ENCODE measurements at places on chromosomes 11 and 22.

DNA sequence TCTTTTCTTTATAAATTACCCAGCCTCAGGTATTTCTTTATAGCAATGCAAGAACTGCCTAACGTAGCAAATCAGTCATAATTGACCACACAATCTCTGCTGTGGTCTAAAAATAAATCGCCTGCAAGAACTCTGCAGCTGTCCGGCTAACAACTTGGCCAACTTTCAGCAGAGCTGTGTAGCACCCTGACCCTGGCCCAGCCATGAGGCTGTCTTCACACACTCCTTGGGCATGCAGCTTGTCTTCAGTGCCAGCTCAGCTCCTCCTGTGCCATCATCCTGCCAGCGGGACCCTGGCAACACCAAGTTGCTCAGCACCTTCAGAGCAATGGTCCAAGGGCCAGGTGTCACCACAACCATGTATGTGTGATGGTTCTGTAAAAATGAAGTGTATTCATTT, 355.6 kb downstream of the OPCML start:
- no peak for DNase-seq

DNA sequence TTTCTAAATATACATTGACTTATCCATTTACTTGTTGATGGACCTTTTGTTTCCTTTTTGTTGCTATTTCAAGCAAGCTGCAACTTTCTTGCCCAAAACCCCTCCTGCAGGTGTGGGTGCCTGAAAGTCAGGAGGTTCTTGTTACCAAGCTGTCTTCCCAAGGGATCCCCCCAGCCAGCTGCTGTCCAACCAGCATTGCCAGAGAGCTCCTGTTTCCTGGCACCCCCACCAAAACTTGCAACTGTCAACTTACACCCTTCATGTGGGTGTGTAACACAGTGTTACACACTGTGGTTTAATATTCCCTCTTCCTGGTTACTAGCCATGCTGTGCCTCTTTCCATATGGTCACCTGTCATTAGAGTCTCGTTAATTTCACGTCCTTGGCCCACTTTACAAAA, 1.6 kb upstream of the KRTAP5-1 start:
- DNase-seq: no peak

GRCh38 chr11:17387811-17388210, 648 bp downstream of the KCNJ11 start:
- DNase-seq: no peak

DNA sequence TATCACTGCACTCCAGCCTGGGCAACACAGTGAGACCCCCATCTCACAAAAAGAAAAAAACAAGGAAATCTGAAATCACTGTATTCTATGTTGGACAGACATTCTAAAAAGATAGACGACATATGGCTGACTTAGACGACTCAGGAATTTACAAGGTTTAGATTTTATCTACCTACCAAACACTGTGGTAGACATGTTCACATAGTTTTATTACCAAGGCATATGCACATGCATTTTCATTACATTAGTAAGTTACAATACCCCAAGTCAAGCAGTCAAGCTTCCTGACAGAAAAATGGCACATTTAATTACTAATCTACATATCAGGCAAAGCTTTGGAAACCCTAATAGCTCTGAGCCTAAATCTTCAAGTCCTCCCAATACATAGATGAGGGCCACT, 262.2 kb downstream of the TTC28 start:
- DNase-seq: no peak

DNA sequence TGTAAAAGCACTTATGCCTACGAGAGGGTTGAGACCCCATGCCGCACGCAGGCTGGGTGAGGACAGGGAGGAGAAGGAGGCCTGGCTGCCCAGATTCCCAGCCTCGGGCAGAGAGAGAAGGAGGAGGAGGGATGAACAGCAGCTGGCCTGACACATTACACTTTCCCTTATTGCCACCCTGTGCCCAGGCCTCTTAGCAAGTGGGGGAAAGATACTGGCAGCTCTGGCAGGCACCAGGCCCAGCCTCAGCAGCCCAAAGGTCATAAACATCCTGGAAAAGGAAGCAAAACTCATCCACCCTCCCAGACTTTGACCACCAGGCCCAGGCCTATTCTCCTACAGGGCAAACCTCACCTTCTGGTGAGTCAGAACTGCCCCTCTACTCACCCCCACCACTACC, 4.7 kb downstream of the PLAAT3 start:
- DNase-seq: no peak

DNA sequence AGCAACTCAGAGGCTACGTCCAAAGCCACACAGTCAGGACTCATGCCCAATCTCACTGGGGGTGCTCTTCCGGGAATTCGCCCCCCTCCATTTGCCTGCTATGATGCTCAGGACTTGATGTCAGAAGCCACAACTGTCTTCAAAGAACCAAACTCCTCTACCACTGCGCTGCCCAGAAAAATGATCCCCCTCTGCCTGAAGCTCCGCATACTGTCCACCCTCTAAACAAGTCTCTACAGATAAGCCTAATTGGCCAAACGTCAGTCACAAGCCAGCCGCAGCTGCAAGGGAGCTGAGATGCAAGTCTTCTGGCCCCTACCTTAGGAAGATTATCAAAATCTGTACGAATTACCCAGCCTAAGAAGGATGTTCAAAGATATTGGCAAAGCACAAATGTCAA, 294.6 kb downstream of the BUD13 start:
- no peak for DNase-seq

- DNase-seq: no peak
Observed at GRCh38 chr11:65894034-65894591, 3.6 kb downstream of the CCDC85B start.

DNA sequence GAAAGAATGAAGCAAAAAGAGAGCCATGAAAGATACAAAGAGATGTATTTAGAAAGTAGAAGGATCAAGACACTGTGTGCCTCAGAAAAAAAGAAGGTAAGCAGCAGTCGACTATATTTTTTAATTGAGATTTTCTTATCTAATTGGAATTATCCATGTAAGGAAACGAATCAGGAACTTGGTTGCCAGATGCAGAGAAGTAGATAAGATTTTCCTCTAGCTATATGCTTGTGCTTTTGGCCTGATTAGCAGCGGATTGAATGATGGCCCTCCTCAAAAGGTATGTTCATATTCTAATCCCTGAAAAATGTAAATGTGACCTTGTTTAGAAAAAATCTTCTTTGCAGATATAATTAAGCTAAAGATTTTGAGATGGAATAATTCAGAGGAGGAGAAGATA, 43.9 kb upstream of the CARD18 start:
- no peak for DNase-seq

DNA sequence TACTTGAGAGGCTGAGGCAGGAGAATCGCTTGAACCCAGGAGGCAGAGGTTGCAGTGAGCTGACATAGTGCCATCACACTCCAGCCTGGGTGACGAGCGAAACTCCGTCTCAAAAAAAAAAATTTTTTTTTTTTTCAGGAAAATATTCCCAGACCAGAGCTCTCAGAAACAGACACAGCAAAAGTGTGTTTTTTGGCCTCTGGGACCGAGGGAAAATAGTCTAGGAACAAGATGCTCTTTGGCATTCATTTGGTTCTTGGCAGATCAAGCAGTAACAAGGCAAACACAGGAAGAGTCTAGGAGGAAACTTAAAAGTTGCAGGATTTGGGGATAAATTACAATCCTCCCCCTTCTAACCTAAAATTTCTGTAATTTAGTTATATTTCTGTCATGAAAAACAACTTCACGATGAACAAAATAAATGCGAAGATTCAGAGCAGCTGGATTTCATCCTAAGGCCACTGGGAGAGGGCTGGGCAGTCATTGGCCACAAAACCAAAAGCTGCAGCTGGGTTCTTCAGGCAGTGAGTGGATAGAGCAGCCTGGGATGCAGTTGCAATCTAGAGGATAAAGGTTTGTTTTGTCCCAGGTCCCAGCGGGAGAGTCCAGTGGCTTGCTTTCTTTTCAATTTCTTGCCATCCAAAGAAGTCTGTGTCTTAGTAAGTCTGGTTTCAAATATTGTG, 19.7 kb downstream of the ATG16L2 start:
- DNase-seq: no peak

- no peak for DNase-seq
Observed at GRCh38 chr11:130263351-130263750, 51.4 kb downstream of the ZBTB44 start.
